ENCODE measurements at places on chromosomes 5 and 9.

- no peak for DNase-seq
Measured at GRCh38 chr5:134567641-134568336, 42.3 kb downstream of the JADE2 start.

- no peak for DNase-seq
Measured at GRCh38 chr9:75064307-75065025, 23.5 kb downstream of the NMRK1 start.

GRCh38 chr5:39063037-39063436, 11.2 kb downstream of the RICTOR start:
- no peak for DNase-seq

DNA sequence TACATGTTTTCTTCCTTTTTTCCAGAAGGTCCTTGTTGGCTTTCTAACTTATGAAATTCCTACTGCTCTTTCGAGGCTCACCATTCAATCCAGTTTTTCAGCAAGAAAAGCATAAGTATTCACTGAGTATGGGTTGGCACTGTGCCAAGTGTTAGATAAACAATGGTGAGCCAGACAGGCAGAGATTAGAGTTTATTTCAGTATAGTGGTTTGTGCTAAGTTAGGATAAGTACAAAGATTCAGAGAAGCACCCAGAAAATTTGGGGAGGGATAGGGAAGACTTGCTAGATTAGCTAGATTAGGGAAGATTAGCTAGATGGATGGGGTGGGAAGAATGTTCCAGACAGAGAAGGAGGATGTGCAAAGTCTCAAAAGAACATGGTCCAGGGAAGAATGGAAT, 122.9 kb downstream of the OXCT1 start:
- no peak for DNase-seq

- no peak for DNase-seq
Measured at GRCh38 chr5:100803397-100803796, 99.7 kb downstream of the ST8SIA4 start.

- no peak for DNase-seq
Measured at GRCh38 chr9:137488327-137488653, 29.2 kb upstream of the NSMF start.
